Osteocyte (in vitro differentiated cells): ENCODE measurements at places on chromosomes 6 and 20. TPM values are rescaled to one million over a fixed set of nuclear protein-coding genes. Genes with fewer than 3 reads are reported as not detected.

GRCh38 chr6:145895802-145896201 is 68.4 kb downstream of the SHPRH start:
- no peak overlapping the region for H3K27ac ChIP-seq
- no peak for DNase-seq
- H3K4me3 ChIP-seq = no peak overlapping the region
- peaks cover 64% of the 10 kb centered on the region for H3K36me3 ChIP-seq
- no peaks in the 10 kb centered on the region for H3K4me1 ChIP-seq
- no peaks in the 10 kb centered on the region for H3K27me3 ChIP-seq

DNA sequence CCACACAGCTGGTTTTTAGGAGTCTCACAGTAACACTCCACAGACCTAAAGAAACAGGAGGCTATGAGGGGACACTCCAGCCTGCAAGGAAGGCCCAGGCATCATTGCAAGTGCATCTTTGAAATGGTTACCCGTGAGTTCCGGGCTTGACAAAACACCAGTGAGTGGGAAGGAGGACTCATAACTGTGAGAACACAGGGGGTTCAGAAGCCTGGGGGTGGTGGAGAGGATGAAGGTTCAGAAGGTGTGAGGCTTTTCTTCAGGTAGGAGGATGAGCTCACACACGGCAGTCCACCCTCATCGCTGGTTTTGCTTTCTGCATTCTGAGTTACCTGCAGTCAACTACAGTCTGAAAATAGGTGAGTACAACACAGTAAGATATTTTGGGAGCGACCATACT is 39.9 kb downstream of the MAP7 start:
- H3K27me3 ChIP-seq = peaks cover 26% of the 10 kb centered on the region
- no peak overlapping the region for H3K4me3 ChIP-seq
- H3K4me1 ChIP-seq = no peaks in the 10 kb centered on the region
- DNase-seq = no peak

SLCO4A1 gene
- 1.2 and 1.5 TPM in 2 replicates for total RNA-seq

SIRPD gene
- not detected in 2 replicates for total RNA-seq

- H3K4me1 ChIP-seq = peaks cover 72% of the 10 kb centered on the region
- H3K4me3 ChIP-seq = no peak overlapping the region
- no peak for DNase-seq
Measured at GRCh38 chr6:131828951-131829350, 21.1 kb downstream of the ENPP1 start.

DNA sequence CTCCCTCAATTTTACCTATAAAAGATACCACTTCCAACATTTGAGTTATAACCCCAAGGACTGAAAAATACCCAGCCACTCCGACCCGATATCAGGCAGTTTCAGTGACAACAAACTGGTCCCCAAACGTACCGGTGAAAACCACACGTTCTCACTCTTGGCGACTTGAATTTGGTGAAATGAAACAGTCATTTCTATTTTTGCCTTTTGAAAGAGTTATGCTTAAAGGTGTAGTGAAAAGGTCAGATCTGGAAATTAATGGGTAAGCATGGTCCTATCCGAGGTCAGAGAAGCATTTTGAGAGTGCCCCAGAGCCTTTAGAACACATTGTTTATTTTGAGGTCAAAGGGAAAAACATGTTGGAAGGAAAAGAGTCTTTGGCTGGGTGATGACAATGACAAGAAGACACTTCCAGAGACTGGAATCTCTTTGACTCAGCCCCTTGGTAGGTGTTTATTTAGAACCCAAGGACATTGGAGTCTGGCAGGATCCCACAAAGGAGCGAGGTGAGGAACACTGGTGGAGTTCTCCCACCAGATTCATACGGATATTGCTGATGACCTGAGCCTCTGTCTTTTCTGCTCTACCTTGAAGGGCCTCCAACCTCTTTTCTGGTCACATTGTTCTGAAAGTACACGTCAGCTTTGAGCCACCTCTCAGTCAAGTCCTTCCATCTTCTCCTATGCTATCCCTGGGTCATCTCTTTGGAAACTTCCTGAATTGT is 235.0 kb downstream of the GMPR start:
- no peak for DNase-seq
- H3K4me3 ChIP-seq = no peak overlapping the region

DNA sequence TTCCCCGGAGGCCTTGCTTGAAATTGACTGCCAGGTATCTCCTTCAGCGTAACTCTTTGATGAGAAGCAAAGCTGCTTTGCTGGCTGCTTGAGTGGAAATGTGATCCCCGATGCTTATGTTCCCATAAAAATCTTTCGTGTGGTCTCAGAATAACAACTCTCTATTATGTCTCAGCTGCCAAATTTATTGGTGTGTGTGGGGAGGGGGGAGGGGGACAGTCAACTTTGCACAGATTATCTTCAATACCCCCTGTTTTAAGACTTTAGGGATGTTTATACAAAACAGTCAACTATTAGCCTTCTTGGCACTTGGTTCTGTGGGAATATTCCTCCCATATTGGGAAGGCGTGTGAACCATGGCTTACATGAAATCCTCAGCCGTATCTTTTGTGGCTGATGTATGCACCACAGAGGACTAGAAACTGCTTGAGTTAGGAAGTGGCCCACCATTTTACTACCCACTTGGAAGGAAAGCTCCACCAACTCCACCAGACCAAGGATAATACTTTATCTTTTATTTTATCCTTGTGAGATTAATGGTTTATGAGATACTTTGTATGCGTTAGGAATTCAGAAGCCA is 101.5 kb upstream of the SLC24A3 start:
- no peak overlapping the region for H3K27ac ChIP-seq
- no peak overlapping the region for H3K4me3 ChIP-seq
- H3K36me3 ChIP-seq = no peaks in the 10 kb centered on the region
- H3K27me3 ChIP-seq = no peaks in the 10 kb centered on the region
- no peaks in the 10 kb centered on the region for H3K4me1 ChIP-seq

- H3K27me3 ChIP-seq = no peaks in the 10 kb centered on the region
- H3K4me3 ChIP-seq = no peak overlapping the region
- H3K36me3 ChIP-seq = peaks cover 12% of the 10 kb centered on the region
Measured at GRCh38 chr6:82970839-82971238, 94.8 kb downstream of the UBE3D start.

DNA sequence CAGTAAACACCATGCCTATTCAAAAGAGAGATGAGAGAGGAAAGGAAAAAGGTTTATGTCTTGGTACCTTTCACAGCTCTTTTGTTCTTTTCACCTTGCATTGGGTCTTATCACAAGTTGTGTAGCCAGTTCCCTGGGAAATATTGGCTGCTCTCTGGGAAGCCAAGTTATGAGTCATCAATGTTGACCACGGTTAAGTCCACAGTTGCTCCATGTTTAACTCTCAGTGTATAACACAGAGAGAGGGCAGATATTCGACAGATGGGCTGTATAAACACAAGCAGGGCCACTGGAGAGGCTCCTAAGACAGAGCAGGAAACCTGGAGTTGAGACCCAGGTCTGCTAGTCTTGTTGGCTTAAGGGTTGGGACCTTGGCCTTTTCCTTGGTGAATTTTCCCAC is 718.6 kb downstream of the QKI start:
- H3K27me3 ChIP-seq = no peaks in the 10 kb centered on the region
- no peak for DNase-seq
- H3K27ac ChIP-seq = no peak overlapping the region
- no peaks in the 10 kb centered on the region for H3K4me1 ChIP-seq
- no peaks in the 10 kb centered on the region for H3K36me3 ChIP-seq

CAP2 gene
- total RNA-seq = 71.8 and 83.6 TPM in 2 replicates

DNA sequence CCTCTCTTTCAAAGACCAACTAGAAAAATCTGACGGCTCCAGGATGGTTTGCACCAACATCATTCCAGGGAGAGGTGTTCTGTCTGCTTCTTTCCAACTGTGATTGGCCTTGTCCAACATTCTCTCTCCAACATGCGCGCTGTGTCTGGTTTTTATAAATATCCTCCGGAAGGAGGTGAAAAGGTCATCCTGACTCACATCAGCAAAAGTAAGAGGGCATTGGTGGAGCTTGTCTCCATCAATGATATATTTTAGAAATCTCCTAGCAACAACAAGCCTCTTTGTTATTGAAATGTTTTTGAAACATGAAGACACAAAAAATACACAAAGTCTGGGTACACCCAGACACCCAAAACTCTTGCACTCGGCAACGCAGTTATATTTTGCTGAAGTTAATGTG is 475.3 kb upstream of the JARID2 start:
- DNase-seq = no peak
- peaks cover 16% of the 10 kb centered on the region for H3K4me1 ChIP-seq
- peak overlapping the region; percentile 16 for H3K27ac ChIP-seq
- no peaks in the 10 kb centered on the region for H3K36me3 ChIP-seq

DNA sequence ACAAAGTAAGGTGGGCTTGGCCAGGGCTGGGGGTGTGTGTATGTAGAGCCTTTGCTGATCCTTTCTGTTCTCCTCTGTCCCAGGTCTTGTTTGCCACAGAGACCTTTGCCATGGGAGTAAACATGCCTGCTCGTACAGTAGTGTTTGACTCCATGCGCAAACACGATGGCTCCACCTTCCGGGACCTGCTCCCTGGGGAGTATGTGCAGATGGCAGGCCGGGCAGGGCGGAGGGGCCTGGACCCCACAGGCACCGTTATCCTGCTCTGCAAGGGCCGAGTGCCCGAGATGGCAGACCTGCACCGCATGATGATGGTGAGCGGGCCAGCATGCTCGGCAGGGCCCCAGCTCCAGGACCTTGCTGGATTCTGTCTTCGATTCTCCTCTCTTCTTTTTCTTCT is 6.2 kb downstream of the DXO start:
- peaks cover 49% of the 10 kb centered on the region for H3K36me3 ChIP-seq
- H3K4me1 ChIP-seq = peaks cover 11% of the 10 kb centered on the region
- H3K4me3 ChIP-seq = no peak overlapping the region
- H3K27ac ChIP-seq = no peak overlapping the region
- no peak for DNase-seq
- H3K27me3 ChIP-seq = no peaks in the 10 kb centered on the region

GRCh38 chr6:43668151-43669028 is 19.2 kb downstream of the MRPS18A start:
- no peak overlapping the region for H3K4me3 ChIP-seq
- no peaks in the 10 kb centered on the region for H3K27me3 ChIP-seq
- peaks cover 21% of the 10 kb centered on the region for H3K4me1 ChIP-seq
- peaks cover 13% of the 10 kb centered on the region for H3K36me3 ChIP-seq

DNA sequence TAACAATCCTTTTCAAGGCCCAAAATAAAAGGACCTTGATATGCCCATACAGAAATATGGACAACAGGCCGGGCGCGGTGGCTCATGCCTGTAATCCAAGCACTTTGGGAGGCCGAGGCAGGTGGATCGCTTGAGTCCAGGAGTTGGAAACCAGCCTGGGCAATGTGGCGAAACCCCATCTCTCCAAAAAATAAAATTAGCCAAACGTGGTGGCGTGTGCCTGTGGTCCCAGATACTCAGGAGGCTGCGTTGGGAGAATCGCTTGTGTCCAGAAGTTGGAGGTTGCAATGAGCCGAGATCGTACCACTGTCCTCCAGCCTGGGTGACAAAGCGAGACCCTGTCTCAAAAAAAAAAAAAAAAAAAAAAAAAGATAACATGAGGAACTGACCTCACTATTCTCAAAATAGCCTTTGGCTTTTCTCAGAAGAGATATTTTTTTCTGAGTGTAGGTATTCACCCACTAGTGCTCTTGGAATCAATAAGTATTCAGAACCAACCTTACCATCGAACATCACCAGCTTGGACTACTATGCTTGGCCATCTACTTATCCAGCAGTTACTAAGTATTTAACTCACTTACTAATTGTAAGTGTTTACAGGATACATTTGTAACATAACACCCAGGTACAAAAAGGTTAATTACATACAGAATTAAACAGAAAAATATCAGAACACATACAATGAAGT is 99.2 kb downstream of the OR2B2 start:
- DNase-seq = no peak
- H3K4me3 ChIP-seq = no peak overlapping the region
- no peaks in the 10 kb centered on the region for H3K27me3 ChIP-seq
- H3K4me1 ChIP-seq = peaks cover 44% of the 10 kb centered on the region
- no peaks in the 10 kb centered on the region for H3K36me3 ChIP-seq

DNA sequence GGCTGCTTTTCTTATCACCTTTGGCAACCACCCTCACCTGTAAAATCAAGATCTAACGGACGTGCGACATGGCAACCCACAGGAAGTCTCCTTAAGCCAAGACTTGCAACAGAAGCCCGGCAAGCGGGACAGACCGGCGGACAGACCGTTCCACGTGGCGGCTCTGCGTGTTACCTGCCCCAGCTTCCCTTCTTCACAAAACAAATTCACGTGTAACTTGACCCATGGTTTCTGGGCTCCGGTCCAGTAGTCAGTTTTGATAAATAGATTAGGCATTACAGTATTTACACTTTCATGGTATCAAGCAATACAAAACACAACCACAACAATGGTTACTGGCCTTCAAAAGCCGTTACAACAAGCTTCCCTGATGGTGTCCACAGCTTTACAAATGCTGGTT is 133.8 kb downstream of the PRND start:
- H3K27ac ChIP-seq = no peak overlapping the region
- H3K4me1 ChIP-seq = no peaks in the 10 kb centered on the region
- DNase-seq = peak; percentile 62
- H3K36me3 ChIP-seq = peaks cover 41% of the 10 kb centered on the region
- H3K4me3 ChIP-seq = no peak overlapping the region

DEFB116 gene
- total RNA-seq = not detected in 2 replicates

GRCh38 chr6:143701349-143702234 is 23.8 kb downstream of the PHACTR2 start:
- H3K27me3 ChIP-seq = no peaks in the 10 kb centered on the region
- peaks cover 34% of the 10 kb centered on the region for H3K36me3 ChIP-seq
- H3K4me3 ChIP-seq = no peak overlapping the region
- DNase-seq = no peak
- peak overlapping the region; percentile 95 for H3K27ac ChIP-seq

GRCh38 chr20:22442318-22442717 is 142.1 kb downstream of the FOXA2 start:
- H3K36me3 ChIP-seq = no peaks in the 10 kb centered on the region
- no peak overlapping the region for H3K4me3 ChIP-seq
- H3K27ac ChIP-seq = no peak overlapping the region
- no peak for DNase-seq
- no peaks in the 10 kb centered on the region for H3K4me1 ChIP-seq

DLL1 gene
- total RNA-seq = 1.6 and 2.6 TPM in 2 replicates

DNA sequence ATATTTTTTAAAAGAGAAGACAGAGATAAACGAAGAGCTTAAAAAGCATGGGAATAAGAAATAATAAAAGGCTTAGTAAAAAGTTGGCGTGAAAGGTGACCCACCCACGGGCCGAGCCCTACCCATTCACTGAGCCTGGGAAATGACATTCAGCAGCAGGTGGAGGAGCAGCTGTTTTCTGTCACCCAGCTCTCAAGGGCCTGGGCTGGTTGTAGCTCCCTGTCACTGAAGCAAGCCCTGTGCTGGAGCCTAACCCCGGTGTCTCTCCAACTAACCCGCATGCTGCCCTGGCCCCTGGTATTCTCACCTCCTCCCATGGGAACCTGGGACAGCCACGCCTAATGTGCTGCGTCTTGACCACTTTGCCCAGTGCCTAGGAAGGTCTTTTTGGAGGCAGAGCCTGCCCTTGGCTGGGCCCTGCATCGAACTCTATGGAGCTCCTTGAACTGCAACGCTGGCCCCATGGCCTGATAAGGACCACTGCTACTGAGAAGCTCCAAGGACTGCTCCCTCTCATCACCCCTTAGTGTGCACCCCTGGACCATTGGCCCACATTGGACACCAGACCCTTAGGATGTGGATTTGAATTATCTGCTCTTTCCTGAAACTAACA is 68.8 kb upstream of the IYD start:
- H3K4me3 ChIP-seq = no peak overlapping the region
- H3K36me3 ChIP-seq = peaks cover 5% of the 10 kb centered on the region
- peaks cover 4% of the 10 kb centered on the region for H3K4me1 ChIP-seq
- H3K27ac ChIP-seq = no peak overlapping the region
- no peak for DNase-seq

HDAC2 gene
- total RNA-seq = 147 and 153 TPM in 2 replicates
